ENCODE measurements at places on chromosomes 1 and 21. TPM values are rescaled to one million over a fixed set of nuclear protein-coding genes. Genes with fewer than 3 reads are reported as not detected.

The SYT6 gene
- not detected for total RNA-seq

The GJA8 gene
- not detected for total RNA-seq

The RGS16 gene
- total RNA-seq = 0.33 TPM

The PIP5K1A gene
- 58.0 TPM for total RNA-seq

The GPR3 gene
- 0.98 TPM for total RNA-seq

The FCER1G gene
- total RNA-seq = not detected

Measured in vein endothelial cell (primary cell).